ENCODE measurements at places on chromosomes 2 and 18.

DNA sequence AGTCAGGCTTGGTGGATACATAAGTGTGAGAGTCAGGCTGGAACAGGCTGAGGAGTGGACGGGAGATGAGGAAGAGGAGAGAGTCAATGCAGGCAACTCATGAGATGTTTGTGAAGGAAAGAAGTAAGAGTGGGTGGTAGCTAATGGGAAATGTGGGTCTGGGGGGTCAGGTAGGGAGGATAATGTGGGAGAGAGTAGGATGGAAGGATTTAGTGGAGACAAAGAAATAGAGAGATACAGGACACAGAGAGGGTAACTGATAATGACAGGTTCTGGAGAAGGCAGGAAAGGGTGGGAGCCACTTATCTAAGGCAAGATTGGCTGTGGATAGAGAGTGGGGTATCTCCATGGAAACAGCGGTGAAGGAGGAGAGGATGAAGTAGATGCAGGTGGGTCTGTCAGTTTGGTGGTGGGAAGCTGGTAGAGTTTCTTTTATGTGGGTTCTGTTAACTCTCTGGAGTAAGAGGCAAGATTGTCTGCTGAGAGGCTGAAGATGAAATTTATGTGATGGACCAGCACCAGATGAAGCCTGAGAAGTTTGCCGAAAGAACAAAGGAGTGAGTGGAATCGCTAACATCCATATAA lies 190.6 kb upstream of the SPRED2 start:
- no peak for DNase-seq

- DNase-seq = no peak
These were observed 11.7 kb downstream of the PROC start for GRCh38 chr2:127429844-127430425.

DNA sequence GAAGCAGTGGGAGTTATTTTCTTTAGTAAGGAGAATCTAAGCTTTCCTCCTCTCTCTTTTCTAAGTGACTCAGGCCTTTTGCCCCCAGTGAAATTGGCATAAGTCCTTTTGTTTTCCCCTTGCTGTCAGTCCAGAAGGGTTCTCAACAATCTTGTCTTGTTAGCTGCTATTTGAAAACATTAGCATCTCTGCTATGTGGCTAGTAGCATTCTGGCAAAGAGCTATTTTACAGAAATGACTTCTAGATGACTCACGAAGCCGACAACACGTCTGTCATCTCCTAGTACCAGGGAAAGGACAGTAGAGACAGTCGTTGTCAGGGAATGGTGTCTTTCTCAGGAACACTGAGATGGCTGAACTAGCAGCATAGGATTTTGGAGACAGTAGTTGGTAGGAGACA lies 14.7 kb downstream of the SMARCAL1 start:
- DNase-seq = no peak

- no peak for DNase-seq
These were observed 16.6 kb downstream of the C1D start for GRCh38 chr2:68046224-68046623.

GRCh38 chr2:112959109-112959812 lies 18.5 kb upstream of the IL36G start:
- DNase-seq = no peak

GRCh38 chr18:50654658-50655550 lies 95.0 kb downstream of the MAPK4 start:
- no peak for DNase-seq

GRCh38 chr2:206989311-206989710 lies 50.0 kb downstream of the CPO start:
- DNase-seq = no peak

DNA sequence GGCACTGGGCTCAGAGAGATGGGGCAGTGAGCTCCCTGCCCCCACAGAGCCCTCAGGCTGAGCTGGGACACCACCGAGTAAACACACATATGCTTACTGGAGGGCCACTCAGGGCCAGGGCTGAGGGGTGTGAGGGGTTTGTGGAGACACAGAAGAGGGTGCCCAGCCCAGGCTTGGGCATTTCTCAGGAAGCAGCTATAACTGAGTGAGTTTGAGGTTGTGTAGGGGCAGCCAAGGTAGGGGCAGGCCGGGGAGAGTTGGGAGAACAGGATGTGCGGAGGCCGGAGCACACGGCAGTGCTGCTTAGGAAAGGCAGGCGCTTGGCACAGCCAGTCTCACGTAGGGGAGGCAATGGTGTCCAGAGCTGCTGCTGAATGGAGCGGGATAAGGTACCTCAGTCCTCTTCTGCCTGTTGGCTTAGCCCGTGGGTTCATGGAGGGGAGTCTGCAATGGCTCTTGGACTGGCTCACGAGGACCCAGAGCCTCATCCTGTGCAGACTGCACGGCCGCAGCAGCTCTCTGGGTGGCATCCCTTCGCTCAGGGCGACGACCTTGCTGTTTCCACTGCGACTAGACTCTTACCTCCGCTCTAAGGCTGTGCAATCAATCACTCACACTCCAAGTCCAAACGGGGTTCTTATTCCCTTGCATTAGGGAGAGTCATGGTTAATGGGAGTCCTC lies 466.1 kb upstream of the HS6ST1 start:
- DNase-seq = no peak

GRCh38 chr18:9907867-9908266 lies 5.9 kb upstream of the VAPA start:
- no peak for DNase-seq

DNA sequence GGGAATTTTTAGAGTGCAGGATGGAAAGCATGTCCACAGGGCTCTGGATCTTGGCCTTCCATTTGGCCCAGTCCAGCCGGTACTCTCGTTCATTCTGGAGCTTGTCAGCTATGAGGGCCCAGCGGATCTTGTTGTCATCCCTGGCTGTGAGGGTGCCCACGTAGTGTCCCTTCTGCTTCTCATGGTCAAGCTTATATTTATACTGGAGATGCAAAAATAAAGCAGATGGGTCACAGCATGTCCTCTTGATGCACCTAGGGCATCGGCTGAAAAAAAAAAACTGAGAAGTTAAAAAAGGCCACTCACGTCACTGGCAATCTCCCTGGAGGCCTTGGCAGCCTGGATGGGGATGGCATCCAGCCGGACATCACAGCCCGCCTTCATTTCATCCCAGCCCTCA lies 160.5 kb downstream of the RIF1 start:
- no peak for DNase-seq

DNA sequence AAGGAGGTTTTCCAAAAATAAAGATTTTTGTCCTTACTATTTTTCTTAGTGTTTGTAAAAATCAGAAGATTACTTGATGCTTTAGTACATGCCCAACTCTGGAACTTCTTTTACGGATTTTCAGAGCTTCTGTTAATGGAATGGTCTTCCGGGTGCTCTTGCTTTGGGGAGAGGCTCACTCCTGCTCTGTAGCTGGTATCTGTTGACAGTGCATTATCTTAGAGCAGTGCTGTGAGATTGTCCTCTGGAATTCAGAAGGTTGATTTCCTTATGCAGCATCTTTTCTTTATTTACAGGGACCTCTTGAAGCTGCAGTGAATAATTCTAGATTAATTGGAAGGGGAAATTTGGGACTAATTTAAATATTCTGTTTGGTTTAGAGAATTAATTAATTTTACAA lies 4.6 kb downstream of the MAPRE2 start:
- DNase-seq = no peak

DNA sequence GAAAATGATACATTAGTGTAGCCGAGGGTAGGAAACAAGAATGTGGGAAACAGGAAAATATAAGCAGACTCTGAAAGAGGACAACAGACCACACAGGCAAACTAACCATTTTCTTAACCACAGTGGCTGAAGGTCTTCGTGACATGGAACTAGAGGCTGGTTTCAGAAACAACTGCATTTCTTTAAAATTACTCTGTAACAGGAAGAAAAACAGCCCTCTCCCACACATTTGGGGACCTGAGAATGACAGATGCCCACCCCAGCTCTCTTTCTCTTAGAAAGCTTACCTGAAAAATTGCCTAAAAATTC lies 13.8 kb upstream of the SLC25A52 start:
- no peak for DNase-seq

GRCh38 chr2:179354739-179355537 lies 90.3 kb upstream of the SESTD1 start:
- no peak for DNase-seq

DNA sequence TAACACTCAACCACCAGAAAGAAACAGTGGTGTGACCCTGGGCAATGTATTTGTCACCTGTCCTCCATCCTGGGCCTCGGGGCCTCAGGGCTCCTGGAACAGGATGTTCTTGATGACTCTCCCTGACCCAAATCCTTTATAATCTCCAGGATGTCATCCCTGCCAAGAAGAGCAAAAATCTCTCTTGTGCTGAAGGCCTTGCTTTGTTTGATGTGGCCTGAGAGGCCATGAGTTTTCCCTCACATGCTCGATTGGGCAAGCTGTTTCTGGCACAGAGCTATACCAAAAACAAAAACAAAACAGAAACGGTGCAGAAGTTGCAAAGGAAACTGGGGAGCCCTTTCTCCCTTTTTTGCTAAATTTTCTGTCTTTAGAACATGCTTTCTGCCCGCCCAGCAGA lies 35.7 kb upstream of the ST3GAL5 start:
- DNase-seq = peak; percentile 32

- DNase-seq = no peak
These were observed 245.0 kb upstream of the RAB6C start for GRCh38 chr2:129734343-129735034.

- DNase-seq = no peak
These were observed 21.5 kb upstream of the CAB39 start for GRCh38 chr2:230691005-230691647.

GRCh38 chr2:222146488-222146887 lies 152.3 kb downstream of the PAX3 start:
- no peak for DNase-seq

- no peak for DNase-seq
These were observed 79.1 kb downstream of the AP1S3 start for GRCh38 chr2:223758131-223758840.

DNA sequence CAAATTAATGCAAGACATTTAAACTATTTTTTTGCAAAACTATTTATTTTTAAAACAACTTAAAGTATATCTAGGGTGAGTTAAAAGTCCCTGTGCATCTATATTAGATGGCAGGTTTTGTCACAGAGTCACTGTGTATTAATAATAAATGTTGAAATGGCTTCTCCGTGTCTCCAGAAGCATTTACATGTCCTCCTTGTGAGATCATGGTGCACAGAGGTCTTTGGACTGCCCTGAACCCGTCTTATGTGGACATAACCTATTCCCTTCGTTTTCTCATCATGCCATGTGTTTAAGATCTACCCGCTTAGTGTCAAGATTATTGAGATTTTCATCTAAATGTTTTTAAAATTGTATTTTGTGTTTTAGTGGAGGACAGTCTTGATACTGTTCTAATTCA lies 39.3 kb downstream of the SOCS6 start:
- DNase-seq = no peak

- no peak for DNase-seq
These were observed 116.1 kb upstream of the ZNF516 start for GRCh38 chr18:76610933-76611749.

DNA sequence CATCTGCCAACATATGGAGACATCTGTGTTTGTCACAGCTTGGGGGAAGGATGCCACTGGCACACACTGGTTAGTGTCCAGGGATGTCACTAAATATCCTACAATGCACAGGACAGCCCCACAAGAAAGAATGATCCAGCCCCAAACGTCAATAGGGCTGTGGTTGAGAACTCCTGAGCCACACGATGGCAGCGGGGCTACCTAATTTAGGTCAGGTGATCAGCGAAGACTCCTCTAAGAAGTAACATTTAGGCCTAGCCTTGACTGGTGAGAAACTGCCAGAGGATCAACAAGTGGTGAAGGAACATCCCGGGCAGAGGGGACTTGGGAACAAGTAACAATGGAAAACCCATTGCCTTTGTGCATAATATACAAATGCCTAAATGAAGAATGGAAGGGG lies 5.0 kb upstream of the TGIF1 start:
- DNase-seq = no peak

- DNase-seq = no peak
These were observed 239.3 kb downstream of the FBXO15 start for GRCh38 chr18:73908323-73908722.

DNA sequence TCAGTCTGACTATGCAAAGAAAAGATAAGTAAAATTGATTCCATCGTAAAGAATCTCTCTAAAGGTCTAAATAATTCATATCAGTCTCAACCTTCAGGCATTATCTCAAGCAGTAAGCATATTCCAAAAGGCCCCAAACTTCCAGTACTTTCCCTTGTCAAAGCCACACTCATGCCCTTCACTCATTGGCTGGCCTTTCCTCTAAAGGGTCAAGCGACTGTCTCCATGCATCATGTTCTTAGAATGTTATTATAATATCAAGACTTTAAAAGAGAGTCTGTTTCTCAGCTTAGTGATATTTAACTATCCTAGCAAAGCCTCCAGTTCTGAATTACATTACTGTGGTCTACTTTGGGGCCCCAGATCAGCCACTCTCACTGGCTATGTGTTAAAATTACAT lies 271.3 kb downstream of the MREG start:
- no peak for DNase-seq

DNA sequence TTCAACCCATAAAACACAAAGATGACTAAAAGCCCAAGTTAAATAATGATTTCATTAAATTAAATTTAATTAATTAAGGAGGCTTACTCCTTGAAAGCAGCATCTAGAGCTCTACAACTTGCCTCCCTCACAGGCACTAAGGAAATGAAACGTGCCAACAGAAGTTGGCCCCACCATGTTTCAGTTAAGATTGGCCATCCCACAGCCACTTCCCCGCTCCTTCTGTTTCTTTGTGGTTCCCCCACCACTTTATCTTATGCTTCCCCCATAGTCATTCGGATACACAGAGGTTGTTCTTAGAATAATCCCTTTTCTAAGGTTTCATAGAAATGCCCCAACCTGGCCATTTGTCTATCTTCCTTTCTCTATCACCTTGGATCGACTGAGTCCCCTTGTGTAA lies 101.6 kb upstream of the RIOK3 start:
- no peak for DNase-seq

DNA sequence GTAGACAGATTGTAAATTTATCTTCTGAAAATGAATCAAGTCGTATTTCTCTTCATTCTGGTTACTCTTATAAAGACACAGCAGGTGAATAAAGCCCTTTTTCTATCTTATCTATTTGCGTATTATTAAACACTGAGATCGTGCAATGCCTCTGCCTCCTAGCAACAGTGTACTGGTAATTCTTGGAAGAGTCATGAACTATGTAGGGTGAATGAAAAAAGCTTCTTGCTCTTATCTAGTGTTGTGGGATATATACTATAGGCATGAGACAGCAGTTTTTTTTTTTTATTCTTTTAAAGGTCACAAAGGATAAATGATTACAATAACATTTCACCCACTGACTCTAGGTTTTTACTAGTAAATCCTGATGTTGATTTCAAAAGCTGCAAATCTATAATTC lies 324.2 kb downstream of the PDE11A start:
- no peak for DNase-seq
